ENCODE measurements at places on chromosomes 6 and 20.

DNA sequence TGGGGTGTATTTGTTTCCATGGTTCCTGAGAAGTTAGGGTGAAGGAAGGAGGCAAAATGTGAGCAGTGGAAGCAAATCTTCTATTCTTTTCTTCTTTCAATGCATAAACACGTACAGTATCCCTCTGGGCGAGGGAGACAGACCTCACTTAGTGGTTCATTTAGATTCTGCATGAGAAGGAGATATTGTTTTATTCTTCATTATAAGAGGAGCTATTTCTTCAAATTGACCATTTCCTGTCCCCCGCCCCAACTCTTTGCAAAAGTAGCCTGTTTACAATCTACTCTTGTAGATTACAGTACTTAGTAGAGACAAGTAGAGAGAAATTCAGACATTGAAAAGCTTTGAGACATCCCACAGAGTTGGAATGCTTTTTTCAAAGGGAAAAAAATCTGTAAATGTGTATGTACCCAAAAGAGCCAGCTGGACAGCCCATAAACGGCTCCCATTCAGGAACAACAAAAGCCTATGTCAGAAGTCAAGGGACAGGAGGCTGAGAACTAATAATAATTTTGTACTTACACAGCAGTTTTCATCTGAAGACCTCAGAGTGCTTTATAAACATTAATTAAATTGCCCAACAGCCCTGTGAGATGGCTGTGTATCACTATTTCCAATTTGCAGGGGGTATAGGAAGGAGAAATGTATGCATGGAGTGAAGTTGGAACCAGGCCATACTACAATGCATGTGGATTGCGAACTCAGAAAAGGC is 23.9 kb downstream of the CD83 start:
- no peaks in the 10 kb centered on the region for H3K4me1 ChIP-seq
- H3K27me3 ChIP-seq: peaks cover 7% of the 10 kb centered on the region
- no peak for DNase-seq
- no peak overlapping the region for H3K4me3 ChIP-seq

DNA sequence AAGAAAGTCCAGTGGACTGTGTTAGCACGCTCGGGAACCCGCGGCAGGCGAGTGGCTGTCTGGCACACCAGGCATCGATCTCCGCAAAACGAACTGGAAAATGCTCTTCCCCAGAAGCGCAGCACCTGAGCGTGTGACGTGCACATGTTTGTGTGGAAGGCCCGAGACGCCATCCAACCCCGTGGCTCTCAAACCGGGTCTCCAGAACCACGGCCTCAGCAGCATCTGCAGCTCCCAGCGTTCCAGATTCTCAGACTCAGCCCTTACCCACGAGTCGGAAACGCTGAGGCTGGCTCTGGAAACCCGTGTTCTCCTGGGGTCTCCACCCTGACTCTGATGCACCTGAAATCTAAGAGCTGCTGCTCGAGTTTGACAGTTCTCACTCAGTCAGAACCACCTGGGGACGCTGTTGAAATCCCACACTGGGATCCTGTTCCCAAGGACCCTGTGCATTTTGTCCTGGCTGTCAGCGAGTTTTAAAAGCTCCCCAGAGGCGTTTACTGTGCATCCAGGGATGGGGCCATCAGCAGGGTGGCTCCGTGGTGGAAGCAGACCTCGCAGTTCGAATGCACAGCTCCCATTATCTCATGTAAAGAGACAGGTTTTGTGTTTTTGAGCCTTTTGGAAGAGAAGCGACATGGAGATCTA is 69.0 kb downstream of the DLL1 start:
- H3K4me1 ChIP-seq: peaks cover 15% of the 10 kb centered on the region
- no peaks in the 10 kb centered on the region for H3K36me3 ChIP-seq
- no peak overlapping the region for H3K4me3 ChIP-seq
- H3K27me3 ChIP-seq: peaks cover 15% of the 10 kb centered on the region

GRCh38 chr20:13035399-13036152 is 26.8 kb downstream of the SPTLC3 start:
- H3K4me3 ChIP-seq: no peak overlapping the region
- no peaks in the 10 kb centered on the region for H3K36me3 ChIP-seq
- H3K27me3 ChIP-seq: no peaks in the 10 kb centered on the region
- no peak overlapping the region for H3K27ac ChIP-seq
- H3K4me1 ChIP-seq: no peaks in the 10 kb centered on the region

GRCh38 chr20:56808117-56808725 is 179.1 kb downstream of the TFAP2C start:
- H3K27ac ChIP-seq: no peak overlapping the region
- H3K4me3 ChIP-seq: no peak overlapping the region
- H3K27me3 ChIP-seq: peaks cover 24% of the 10 kb centered on the region
- no peaks in the 10 kb centered on the region for H3K36me3 ChIP-seq
- DNase-seq: no peak

- H3K27me3 ChIP-seq: no peaks in the 10 kb centered on the region
- H3K36me3 ChIP-seq: peaks cover 45% of the 10 kb centered on the region
- no peak for DNase-seq
- peaks cover 4% of the 10 kb centered on the region for H3K4me1 ChIP-seq
- no peak overlapping the region for H3K4me3 ChIP-seq
Observed at GRCh38 chr6:151096255-151096612, 143.5 kb upstream of the AKAP12 start.

DNA sequence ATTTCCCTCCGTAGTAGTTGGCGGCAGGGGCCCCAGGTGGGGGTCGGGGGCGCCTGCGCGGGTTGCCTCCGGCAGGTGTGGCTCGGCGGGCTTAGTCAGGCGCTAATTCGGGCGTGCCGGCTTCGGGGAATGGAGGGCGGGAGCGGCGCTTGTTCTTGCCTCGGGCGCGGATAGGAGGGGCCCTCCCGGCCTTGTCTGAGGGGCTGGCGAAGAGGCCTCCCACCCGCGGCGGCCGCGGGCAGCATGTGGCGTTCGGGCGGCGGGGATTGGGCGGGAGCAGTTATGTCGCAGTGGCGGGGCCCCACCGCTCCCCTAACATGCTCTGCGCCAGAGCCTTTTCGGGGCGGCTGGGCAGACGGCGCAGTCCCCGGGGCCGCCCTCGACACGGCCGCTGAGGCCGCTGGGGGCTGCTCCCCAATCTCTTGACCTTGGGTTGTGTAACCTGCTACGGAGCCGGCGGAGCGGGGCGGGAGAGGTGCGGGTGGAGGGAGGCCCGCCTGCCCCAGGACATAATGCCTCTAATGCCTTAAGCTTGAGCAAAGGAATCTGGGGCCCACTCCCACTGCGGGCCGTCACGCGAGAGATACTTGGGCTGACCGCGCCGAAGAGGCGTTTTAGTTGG is 1.1 kb downstream of the AMD1 start:
- H3K4me1 ChIP-seq: peaks cover 46% of the 10 kb centered on the region
- H3K4me3 ChIP-seq: peak overlapping the region; percentile 97
- peak overlapping the region; percentile 99 for H3K27ac ChIP-seq
- H3K27me3 ChIP-seq: no peaks in the 10 kb centered on the region
- DNase-seq: peak; percentile 79

GRCh38 chr20:19538556-19538955 is 219.5 kb upstream of the RIN2 start:
- no peak for DNase-seq
- H3K27ac ChIP-seq: no peak overlapping the region
- H3K4me3 ChIP-seq: no peak overlapping the region
- no peaks in the 10 kb centered on the region for H3K36me3 ChIP-seq
- peaks cover 4% of the 10 kb centered on the region for H3K27me3 ChIP-seq

DNA sequence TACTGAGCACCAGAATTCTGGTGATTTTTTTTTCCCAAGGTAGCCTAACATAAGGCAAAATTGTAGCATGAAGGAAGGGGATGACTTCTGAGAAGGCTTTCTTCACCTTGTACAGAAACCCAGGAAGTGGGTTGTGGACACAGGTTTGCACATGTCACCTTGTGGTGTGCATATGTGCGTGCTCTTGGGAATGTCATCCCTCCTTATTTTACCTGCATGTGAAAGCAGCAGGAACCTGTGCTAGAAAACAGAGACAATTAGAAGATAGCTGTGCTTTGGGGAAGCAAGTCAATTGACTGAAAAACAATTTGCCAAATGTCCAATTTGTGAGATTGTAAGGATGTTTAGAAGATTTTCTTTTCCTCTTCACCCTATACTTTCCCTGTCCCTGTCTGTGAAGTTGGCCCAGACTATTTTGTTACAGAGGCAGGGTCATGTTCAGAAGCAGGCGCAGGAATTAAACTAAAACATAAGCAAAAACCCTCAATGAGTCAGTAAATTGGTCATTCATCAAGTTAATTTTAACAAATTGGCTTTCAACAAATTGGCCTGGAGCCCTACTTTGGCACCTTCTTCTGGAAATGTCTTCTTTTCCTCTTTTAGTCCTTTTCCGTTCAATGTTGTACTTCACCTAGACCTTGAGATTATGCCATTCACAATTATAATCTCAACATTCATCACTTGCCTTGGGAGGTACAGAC is 261.2 kb downstream of the ADGB start:
- H3K4me3 ChIP-seq: no peak overlapping the region
- H3K27me3 ChIP-seq: peaks cover 4% of the 10 kb centered on the region
- no peaks in the 10 kb centered on the region for H3K36me3 ChIP-seq

GRCh38 chr6:121549736-121550135 is 114.3 kb downstream of the GJA1 start:
- H3K27me3 ChIP-seq: no peaks in the 10 kb centered on the region
- H3K4me3 ChIP-seq: no peak overlapping the region
- DNase-seq: no peak
- H3K36me3 ChIP-seq: no peaks in the 10 kb centered on the region

DNA sequence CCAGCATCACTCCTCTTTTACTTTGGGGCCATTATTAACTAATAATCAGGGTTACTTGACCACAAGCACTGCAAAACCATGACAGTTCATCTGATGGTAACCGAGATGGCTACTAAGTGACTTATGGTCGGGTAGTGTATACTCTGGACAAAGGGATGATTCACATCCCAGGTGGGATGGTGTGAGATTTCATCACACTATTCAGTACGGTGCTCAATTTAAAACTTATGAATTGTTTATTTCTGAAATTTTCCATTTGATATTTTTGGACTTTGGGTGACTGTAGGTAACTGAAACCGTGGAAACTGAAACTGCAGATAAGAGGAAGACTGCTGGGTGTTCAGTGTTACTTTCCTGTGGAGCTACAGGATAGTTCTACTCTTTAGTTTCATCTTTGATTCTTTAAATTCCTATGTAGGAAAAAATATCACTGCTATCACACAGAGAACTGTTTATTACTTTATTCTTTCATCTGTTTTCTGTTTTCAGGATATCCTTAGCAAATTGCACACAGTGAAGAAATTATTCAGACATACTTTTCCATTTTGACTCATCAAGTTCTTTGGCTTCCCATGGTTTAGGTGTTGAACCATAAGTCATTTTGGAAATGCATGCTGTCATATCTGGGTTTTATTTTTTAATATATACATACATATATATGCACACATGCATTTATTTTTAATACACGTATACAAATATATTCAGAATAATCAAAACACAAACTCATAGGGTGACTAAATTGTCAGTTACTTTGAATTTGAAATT is 59.1 kb upstream of the C20orf144 start:
- H3K27ac ChIP-seq: no peak overlapping the region
- H3K36me3 ChIP-seq: peaks cover 18% of the 10 kb centered on the region
- peaks cover 11% of the 10 kb centered on the region for H3K4me1 ChIP-seq
- H3K27me3 ChIP-seq: no peaks in the 10 kb centered on the region
- DNase-seq: no peak
